ENCODE measurements at places on chromosomes 6 and 20.

DNA sequence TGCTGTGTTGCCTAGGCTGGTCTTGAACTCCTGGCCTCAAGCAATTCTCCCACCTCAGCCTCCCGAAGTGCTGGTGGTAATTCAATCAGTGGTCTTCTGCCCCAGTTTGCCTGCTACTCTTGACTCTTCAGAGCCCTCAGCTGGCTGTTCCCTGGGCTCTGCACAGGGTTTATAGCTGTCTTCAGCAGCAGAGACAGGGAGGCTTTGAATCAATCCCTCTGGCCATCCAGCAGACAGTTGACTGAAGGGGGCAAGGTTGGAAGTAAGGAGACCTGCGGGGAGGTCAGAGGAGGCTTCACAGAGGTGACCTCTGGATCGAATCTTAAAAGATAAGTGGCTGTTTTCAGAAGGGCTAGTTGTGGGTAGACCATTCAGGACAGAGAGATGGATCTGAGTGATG, 26.0 kb upstream of the KIF3B start:
- no peak for DNase-seq

- no peak for DNase-seq
These were observed 1.9 kb downstream of the TAB2 start for GRCh38 chr6:149319422-149319821.

DNA sequence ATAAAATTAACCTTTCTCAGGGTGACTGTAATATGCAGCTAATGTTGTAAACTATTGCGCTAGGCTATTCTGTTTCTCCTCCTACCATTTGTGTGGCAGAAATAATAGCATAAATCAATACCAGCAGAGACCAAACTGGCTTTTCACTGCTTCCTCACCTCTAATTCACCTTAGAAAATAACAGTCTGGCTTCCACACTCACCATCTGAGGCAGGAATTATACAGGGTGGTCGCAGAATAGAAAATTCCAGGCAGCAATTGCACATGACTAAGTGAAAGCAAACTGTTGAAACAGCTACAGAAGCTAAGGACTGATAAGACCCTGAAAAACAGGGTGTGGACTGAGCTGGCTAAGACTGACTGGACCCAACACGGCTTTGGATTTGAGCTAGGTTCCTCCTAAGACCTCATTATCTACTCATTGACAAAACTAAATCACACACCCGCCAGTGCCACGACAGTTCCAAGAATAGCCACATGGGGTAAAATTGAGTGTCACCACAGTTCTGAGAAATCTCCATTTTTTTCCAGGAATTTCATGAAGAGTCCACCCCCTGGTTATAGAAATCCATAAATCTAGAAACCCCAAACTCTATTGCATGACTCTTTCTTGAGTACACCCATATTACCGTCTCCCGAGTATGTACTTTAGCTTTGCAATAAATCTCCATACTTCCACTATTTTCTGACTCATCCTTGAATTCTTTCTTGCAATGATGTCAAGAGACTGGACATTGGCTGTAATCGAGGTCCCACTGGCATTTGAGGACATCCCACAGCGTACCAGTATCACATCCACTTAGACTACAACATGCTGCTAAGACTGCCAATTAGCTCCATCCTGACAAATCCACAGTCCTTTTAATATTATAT, 60.9 kb upstream of the KCNQ5 start:
- no peak for DNase-seq

DNA sequence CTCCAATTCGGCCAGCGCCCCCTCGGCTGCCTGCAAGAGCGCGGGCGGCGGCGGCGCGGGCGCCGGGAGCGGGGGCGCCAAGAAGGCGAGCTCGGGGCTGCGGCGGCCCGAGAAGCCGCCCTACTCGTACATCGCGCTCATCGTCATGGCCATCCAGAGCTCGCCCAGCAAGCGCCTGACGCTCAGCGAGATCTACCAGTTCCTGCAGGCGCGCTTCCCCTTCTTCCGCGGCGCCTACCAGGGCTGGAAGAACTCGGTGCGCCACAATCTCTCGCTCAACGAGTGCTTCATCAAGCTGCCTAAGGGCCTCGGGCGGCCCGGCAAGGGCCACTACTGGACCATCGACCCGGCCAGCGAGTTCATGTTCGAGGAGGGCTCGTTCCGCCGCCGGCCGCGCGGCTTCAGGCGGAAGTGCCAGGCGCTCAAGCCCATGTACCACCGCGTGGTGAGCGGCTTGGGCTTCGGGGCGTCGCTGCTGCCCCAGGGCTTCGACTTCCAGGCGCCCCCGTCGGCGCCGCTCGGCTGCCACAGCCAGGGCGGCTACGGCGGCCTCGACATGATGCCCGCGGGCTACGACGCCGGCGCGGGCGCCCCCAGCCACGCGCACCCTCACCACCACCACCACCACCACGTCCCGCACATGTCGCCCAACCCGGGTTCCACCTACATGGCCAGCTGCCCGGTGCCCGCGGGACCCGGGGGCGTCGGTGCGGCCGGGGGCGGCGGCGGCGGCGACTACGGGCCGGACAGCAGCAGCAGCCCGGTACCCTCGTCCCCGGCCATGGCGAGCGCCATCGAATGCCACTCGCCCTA, 963 bp downstream of the FOXF2 start:
- DNase-seq = no peak

- DNase-seq = no peak
These were observed 114.5 kb downstream of the JAG1 start for GRCh38 chr20:10559266-10559665.

DNA sequence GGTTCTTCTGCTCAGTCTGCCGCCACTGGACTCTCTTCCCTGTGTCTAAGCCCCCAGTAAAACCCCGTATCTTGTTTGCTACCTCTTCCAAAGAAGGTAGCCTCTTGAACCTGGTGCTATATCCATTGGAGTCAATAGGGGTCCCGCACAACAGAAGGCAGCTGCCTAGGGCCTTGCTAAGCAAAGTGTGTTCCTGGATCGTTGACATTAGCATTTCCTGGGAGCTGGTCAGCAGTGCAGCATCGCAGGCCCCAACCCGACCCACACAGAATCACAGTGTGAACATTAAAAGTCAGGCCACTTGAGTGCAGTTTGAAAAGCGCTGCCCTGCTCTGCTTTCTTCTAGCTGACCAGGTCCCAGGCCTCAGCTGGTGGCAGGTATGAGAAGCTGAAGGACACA, 2.9 kb downstream of the ADA start:
- no peak for DNase-seq

DNA sequence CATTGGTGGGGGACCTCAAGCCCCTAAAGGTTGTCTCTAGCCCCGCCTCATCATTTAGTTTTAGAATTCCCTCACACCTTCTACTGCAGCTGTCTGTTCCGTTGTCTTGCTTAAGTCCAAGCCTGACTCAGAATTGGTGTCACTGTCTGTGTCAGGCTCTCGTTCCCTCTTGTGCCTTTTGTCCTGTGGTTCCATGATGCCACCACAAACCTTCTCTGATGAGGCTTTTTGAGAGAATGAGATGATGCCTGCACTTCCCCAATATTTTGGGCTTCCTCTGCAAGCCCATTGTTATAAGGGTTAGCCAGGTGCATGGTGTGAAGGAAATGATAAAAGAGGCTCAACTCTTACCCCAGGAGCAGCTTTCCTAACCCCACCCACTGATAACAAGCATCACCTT, 8.1 kb upstream of the AKIRIN2 start:
- no peak for DNase-seq

DNA sequence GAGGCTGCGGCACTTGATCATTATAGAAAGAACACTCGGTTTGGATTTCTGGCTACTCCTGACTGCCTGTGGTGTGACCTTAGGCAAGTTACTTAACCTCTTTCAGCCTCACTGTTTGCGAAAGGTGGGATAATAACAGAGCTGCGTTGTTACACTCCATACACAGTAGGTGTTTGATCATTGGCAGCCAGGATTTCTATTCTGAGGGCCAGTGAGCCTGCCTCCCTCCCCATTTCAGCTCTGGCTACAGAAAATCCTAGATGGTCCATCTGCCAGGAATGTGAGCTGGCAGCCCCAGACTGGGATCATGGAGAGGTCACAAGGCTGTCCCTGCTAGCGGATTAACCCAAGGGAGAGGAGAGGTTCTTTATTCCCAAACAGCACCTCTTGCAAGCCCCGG, 2.7 kb downstream of the KCNB1 start:
- no peak for DNase-seq

DNA sequence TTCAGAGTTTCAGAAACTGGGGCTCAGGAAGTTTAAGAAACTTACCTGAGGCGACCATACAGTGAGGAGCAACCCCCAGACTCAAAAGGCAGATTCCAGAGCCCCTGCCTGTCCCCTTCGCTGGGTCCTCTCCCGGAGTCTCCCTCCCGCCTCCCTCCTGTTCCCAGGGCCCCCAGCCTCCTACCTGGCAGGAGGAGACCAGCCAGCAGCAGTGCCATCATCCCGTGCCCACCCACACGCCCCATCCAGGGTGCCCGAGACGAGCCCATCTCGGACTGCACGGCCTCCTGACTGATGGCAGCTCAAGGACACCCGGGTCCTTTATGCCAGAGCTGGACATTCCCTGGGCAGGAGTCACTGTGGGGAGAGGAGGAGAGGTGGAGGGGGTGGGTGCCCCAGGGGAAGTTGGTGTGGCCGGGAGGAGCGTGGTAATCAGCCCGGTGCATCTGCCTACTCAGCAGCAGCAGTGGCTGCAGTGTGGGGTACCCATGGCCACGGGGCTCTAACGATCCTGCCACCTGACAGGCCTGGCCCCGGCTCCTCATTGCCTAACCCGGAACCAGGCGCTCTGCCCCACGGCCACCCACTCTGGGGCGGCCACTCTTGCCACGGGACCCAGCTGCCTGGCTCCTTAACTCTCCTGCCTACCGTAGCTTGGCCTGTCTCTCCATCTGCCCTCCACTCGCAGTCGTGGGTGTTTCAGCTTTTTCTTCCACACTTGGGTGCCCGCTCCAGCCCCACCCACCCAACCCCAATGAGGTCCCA, at the start of gene CDSN:
CDSN (minus strand) TSS at position 296 of the 765 bp plus-strand sequence; CDS start at position 269, 27 bp downstream.
- DNase-seq = no peak

DNA sequence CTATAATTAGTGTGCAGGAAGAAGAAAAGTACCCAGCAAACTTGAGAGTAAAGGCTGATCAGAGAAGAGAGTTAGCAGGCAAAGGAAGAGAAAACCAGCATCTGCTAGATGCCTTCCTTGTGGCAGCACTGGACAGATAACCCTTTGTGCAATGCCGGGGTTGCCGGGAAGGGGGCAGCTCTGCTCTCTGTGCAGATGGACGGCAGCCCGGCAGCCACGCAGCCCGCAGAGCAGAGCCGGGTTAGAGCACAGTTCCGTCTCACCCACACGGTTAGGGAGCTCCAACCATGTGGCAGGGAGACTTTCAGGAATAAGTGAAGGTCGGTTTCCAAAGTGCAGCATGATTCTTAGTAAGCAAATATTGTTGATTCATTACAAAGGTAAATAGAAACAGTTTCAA, 80.0 kb upstream of the RPS6KA2 start:
- DNase-seq = peak; percentile 30

- DNase-seq = no peak
These were observed 59.6 kb upstream of the SALL4 start for GRCh38 chr20:51861726-51862466.

GRCh38 chr20:41692479-41693135, 74.4 kb upstream of the CHD6 start:
- DNase-seq = peak; percentile 41

DNA sequence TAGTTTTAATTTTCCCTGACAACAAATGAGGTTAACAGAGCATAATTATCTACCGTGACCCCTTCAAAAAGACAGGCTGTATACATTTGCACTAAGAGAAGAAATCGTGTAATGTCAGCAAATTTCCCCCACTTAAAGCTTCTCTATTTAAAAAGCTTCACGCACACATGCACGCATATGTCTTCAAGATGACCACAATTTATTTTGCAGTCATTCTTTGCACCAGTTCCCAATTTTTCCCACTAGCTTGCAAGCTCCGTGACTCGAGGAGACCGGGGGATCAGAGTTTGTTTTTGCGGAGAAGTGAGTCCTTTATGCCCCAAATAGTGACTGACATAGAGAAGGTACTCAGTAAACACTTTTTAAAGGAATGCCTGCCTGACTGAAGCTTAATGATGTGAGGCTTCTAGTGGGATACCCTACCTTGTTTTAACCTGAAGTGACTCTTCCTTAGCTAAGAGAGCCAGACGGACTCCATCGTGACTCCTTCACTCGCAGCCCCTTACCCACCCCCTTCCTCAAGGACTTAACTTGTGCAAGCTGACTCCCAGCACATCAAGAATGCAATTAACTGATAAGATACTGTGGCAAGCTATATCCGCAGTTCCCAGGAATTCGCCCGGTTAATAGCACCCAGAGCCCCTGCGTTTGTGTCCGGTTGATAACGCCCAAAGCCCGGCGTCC, 9.3 kb upstream of the NQO2 start:
- DNase-seq = no peak

DNA sequence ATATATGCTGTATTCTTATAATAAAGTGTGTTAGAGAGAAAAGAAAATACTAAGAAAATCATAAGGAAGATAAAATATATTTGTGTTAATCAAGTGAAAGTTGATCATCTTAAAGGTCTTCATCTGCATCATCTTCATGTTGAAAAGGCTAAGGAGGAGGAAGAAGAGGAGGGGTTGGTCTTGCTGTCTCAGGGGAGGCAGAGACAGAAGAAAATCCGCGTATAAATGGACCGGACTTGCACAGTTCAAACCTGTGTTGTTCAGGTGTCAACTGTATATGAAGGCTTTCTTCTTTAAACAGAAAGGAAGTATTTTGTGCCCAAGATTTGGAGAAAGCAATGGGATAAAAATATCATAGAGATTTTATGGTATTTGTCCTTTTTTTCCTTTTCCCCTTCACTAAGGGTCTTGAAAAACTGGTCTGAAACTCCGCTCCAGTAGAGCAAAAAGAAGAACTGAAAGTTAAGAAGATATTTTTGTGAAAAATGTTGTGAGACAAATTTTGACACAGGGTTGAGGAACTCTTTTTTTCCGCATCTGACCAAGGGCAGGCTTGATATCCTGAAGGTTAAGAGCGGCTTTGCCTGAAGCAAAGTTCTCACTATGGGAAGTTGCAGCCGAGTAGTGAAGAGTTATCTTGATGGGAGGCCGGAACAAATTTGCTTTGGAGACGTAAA, 350.7 kb downstream of the LAMA2 start:
- no peak for DNase-seq

GRCh38 chr6:25601800-25602673, 50.0 kb upstream of the SCGN start:
- peak; percentile 32 for DNase-seq

DNA sequence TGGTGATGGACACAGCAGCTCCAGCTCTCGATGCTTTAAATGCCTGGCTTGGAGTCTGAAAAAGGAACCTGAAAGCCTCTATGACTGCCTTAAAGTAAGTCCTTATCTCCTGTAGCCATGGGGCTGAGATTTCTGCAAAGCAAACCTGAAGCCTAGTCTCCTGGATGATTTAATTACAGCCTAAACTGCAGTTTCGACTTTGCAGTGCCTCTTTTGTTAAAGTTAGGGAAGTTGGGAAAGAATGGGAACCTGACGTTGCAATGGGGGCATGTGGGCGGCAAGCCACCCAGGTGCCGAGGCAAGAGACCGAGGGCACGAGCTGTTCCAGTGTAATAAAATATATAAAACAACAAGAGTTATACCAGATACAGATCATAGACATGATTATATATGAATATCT, 11.7 kb upstream of the TCFL5 start:
- no peak for DNase-seq
